Stimulated activated CD8-positive, alpha-beta memory T cell treated with anti-CD3 and anti-CD28 coated beads, Interleukin-2, amount 100 ng/mL, for 1 hour (primary cell): ENCODE measurements at places on chromosomes 5 and 9.

DNA sequence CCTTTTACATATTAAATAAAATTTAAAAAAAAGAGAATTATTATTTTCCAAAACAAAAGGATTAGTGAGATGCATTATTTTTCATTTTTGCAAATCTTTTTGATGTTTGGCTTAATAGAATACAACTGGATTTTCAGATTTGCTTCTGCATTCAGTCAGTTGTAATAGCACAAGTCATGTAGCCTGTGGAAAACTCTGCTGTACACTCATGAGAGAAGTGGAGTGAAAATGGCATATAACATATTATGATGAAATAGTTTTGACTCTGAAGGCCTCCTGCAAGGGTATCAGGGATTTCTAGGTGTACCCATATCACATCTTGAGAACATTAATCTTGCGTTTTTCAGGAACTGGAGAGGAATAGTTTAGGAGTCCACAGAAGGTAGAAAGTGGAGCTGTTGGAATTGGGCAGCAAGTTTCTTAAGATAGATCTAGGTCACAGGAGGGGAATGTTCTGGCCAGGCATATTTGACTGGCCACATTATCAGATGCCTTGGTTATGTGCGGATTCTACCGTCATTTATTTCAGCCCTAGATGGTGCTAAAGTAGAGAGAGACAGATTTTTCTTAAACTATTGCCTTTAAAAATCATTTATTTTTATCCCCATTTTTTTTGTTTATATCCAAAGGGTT lies 16.4 kb downstream of the LNPEP start:
- no peak for DNase-seq

DNA sequence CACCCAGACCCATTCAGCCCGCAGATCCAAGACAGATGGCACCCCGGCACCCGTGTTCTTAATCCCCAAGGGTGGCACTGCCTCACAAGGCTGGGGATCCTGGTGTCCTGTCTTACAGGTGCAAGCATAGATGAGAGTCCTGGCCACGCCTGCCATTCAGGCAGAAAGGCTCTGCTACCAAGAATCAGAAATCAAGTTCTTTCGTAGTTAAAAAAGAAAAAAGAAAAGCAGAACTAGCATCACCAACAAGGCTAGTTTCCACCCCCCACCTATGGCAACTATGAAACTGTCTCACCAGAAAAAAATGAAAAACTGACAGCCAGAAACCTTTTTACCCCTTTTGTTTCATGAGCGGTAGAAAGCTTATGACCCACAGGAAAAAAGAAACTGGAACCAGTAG lies 170.4 kb downstream of the SYK start:
- DNase-seq = no peak

- DNase-seq = no peak
Observed at GRCh38 chr5:61279725-61280124, 52.3 kb upstream of the ZSWIM6 start.

- no peak for DNase-seq
Observed at GRCh38 chr5:104533498-104533897, 970.9 kb upstream of the NUDT12 start.

DNA sequence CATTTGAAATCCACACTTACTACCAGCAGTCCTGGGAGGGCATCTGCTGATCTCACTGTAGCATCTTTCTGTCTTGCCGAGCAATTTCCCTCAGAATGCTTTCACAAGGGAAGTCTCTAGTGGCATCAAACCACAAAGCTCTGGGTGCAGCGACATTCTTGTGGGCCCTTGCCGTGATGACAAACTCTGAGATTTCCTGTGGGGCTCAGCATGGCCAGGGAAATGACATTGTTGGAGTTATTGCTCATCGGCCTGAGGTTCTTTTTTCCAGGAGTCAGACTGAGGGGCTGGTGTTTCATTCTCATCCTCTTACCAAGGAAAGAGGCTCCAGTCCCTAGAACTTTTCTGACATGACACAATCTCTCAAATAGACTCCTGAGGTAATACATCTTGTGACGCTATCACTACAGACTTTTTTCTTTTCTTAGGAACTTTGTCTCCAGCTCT lies 51.4 kb downstream of the PFDN1 start:
- peak; percentile 14 for DNase-seq

GRCh38 chr5:45284436-45284835 lies 411.7 kb downstream of the HCN1 start:
- no peak for DNase-seq
